ENCODE measurements at places on chromosomes 4 and X.

DNA sequence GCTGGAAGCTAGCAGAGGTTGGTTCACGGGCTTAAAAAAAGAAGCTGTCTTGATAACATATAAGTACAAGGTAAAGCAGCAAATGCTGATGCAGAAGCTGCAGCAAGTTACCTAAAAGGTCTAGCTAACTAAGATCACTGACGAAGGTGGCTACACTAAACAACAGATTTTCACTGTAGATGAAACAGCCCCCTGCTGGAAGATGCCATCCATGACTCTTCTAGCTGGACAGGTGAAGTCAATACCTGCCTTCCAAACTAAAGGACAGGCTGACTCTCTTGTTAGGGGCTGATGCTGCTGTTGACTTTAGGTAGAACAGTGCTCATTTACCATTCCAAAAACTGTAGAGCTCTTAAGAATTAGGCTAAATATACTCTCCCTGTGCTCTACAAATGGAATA is 99.5 kb downstream of the FBXW7 start:
- DNase-seq: no peak

GRCh38 chrX:49838374-49838773 is 9.3 kb downstream of the PAGE4 start:
- no peak for DNase-seq

DNA sequence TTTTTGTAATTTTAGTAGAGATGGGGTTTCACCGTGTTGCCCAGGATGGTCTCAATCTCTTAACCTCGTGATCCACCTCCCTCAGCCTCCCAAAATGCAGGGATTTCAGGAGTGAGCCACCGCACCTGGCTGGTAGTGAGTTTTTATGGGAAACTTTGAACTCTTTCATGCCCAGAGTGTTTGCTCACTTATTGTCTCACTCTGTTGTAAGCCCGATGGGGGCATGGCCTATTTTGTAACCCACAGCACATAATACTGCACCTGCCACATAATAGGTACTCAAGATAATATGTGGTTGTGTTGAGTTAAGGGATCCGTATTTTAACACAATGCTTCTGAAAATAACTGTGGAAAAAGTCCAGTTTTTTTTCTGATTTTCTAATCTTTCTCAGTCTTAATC is 109.6 kb upstream of the GIMD1 start:
- no peak for DNase-seq

GRCh38 chr4:185587427-185588161 is 52.3 kb upstream of the PDLIM3 start:
- peak; percentile 54 for DNase-seq

GRCh38 chrX:32026772-32027171 is 954.9 kb upstream of the FTHL17 start:
- DNase-seq: no peak

DNA sequence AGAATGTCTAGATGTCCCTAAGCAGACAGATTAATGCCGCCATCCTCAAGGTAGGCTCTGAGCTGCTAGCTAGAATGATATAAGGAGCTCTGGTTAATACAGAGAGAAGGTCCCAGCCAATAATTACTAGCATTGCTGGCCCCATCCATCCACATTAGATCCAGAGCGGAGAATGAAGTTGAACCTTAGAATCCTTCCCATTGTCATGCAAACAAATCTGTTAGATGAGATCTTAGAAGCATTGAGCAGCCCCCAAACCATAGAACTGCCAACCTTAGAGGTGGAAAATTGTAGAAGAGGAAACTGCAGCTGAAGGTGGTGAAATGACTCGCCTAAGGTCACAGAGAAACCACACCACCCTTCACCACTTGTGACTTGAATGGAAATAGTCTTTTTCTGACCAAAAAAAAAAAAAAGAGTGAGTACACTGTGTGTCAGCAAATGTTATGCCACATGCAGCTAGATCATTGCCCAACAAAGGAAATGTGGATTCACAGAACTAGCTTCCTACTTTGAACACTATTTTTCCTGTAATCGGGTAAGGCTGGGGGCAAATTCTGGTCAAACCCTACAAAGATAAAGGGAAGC is 162.1 kb downstream of the SMIM20 start:
- peak; percentile 41 for DNase-seq

DNA sequence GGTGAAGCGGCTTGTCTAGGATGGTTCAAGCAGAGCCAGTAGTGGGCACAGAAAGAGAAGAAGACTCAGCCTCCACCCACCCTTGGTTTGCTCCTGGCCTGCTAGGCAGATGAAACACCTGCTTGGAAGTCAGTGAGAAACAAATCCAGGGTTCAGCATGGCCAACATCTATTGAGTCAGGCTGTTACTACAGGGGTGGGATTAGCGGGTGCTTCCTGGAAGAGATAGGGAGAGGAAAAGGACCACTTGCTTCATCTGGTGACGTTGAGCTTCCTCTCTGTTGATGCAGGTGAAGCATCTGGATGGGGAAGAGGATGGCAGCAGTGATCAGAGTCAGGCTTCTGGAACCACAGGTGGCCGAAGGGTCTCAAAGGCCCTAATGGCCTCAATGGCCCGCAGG is 3.0 kb downstream of the MAGED2 start:
- no peak for DNase-seq

- no peak for DNase-seq
Observed at GRCh38 chrX:112766774-112767173, 73.9 kb downstream of the AMOT start.

- DNase-seq: no peak
Observed at GRCh38 chr4:114791976-114792375, 193.4 kb downstream of the UGT8 start.

DNA sequence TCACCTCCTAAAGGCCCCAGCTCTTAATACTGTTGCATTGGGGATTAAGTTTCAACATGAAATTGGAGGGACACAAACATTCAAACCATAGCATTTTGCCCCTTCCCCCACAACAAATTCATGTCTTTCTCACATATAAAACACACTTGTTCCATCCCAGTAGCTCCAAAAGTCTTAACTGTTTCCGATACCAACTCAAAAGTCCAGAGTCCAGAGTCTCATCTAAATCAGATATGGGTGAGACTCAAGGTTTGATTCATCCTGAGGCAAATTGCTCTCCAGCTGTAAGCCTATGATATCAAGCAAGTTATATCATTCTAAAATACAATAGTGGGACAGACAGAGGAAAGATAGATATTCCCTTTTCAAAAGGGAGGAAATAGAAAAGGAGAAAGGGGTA is 8.7 kb downstream of the SLC9B1 start:
- DNase-seq: no peak

GRCh38 chr4:153010146-153010545 is 74.0 kb downstream of the FHDC1 start:
- no peak for DNase-seq

- DNase-seq: no peak
Observed at GRCh38 chr4:156954587-156954986, 17.0 kb downstream of the PDGFC start.

GRCh38 chrX:132958091-132958703 is at the start of gene HS6ST2:
Gene HS6ST2, minus strand, starts transcription at chrX:132958629.
- no peak for DNase-seq

- DNase-seq: no peak
Observed at GRCh38 chr4:84420608-84421007, 78.5 kb downstream of the NKX6-1 start.

DNA sequence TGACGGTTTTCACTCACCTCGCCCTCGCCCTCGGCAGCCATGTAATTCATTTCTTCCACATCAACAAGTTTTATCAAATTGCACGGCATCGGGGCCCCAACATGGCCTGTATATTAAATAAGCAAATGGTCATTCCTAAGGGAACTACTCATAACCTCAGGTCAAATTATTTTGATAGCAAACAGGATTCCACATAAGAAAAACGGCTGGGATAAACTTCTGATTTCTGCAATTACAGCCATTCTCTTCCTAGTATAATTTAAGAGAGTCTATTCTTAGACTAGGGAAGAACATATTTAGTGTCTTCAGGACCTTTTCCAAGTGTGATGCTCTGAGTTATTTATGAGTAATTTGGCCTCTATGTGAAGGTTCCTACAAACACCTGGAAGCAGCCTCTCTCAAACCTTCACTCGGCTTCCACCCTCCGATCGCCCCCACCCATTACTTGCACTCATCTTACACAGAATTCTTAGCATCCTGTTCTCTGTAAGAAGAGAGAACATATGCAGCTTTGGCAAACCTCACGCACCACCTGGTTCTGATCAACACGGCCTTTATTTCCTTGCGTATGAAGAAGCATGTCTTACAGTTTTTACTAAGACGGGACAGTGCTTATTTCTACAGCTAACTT is 29.4 kb upstream of the CENPU start:
- DNase-seq: no peak

DNA sequence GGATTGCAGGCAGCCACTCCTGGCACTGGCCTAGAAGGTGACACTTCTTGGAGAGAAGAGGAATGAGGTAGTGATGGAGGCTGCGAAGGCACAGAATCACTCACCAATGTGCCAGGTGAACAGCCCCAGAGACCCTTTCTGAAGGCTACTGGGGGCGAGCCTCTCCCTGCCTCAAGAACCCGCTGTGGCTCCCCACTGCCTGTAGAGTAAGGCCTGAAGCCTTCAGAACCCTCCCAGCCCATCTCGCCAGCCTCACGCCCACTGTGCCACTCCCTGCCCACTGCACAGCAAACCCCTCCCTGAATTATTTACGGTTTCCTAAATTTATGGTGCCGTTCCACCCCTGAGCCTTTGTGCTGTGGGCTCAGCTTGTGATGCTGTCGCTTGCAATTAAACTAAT is 24.2 kb upstream of the SORCS2 start:
- DNase-seq: no peak

DNA sequence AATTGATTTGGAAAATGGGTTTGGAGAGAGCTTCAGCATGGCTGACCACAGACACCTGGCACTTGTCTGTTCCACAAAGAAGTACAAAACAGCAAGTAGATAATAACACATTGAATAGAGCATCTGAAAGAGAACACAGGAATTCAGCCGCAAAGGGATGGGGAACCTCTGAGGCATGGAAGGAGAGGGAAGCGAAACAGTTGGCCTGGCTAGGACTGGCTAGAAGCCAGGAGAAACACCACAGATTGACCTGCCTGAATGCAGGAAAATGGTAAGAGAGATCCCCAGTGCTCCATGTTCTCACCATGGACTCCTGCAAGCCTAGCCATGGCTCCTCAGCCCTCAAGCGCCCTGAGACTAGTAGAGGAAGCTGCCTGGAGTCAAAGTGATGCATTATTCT is 169.7 kb upstream of the SH3RF1 start:
- no peak for DNase-seq

DNA sequence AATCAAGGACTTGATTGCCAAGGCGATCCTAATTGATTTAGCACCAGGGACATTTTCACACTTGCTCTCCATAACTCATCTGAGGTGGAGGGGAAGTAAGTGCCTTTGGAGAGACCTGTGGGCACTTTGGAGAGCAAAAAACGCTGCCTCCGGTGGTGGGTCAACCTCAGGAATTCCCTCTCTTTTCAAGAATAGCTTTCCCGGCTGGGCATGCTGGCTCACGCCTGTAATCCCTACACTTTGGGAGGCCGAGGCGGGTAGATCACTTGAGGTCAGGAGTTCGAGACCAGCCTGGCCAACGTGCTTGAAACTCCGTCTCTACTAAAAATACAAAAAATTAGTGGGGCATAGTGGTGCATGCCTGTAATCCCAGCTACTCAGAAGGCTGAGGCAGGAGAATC is 49.2 kb downstream of the PRPS1 start:
- DNase-seq: no peak

DNA sequence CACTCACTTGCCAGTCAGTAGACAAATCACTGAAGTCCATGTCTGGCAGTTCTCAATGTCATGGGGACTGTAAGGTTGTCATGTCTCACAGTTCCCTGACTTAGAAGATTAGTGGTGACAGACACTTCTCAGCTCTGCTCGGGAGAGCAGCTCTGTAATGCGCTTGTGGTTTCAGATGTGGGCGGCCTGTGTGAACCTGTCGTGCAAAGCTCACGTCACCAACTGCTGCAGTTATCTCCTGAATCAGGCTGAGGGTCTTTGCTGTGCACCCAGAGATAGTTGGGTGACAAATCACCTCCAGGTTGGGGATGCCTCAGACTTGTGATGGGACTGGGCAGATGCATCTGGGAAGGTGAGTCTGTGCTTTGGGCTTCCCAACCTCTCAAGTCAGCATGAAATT is at the start of gene IL9R:
Gene IL9R (plus strand): TSS at position 261 of the 400 bp plus-strand sequence. CDS start 64 bp downstream, at position 325.
- peak; percentile 24 for DNase-seq

DNA sequence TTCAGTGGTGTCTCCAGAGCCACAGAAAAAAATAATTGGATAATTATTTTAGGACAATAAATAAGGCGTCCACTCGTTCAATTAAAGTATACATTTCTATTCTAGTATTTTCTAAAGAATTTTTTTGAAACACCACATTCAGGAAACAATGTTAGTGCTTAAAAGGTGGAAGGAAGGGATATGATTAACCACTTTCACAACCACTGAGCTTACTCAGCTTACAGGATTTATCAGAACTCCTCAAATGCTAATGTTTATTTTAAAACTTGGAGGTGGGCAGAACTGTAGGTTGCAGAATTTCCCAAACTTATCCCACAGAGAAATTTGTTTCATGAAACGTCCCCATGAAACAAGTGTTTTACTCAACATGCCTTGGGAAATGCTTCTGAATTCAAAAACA is 54.3 kb upstream of the MAGEB2 start:
- no peak for DNase-seq

DNA sequence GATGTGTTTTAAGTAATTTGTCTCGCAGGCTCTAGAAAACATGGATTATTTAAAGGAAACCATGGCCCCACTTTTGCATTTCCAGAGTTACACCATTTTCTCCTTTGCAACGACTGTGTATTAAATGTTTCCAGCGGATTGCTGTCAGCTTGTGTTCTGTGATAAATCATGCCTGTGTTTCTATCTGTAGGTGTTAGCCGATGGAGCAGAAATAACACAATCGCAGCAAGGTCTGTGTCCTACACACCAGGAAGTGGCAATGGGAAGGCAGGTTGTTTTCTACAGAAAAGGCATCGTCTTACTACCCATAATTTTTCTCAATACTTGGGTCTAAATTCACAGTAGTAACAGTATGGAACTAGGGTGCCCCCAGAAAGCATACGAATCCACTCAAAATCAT is 590.1 kb downstream of the NLGN4X start:
- no peak for DNase-seq

GRCh38 chr4:148737061-148737770 is 295.0 kb upstream of the NR3C2 start:
- no peak for DNase-seq

DNA sequence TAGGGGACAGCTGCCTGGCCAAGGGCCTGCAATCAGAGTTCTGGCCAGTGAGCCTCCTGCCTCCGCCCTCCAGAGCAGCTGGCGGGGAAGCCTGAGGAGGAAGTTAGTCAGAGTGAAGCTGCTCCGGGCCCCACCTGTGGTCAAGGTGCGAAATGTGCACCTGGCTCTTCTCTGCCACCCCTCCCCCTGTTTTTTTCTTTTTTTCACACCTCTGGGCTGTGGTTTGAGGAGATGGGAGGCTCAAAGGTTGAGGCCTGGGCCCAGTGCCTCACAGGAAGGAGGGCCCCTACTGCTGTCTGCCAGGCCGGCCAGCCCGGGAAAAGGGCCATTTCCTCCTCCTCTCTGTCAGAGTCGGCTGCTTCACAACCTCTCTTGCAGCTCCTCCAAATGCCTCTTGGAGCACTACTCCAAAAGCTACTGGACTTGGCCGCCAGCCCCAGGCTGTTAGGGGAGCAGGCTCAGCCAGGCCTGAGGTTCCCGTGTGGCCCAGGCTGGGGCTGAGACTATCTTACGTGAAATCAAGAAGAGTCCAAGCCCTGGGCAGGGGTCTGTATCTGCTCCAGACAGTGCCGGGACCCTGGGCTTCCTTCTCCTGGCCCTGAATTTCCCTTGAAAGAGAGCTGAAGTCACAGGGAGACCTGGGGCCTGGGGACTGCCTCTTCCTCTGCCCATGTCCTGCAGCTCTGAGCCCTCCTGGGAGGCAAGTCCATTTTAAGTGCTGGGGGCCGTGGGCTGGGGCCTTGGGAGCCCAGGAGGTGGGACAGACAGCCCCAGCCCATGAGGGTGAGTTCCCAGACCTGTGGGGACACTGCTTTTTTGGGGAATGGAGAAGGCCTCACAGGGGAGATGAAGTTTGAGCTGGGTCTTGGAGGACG is 4.5 kb upstream of the CXCR3 start:
- DNase-seq: peak; percentile 53

Measured in activated CD4-positive, alpha-beta T cell treated with anti-CD3 and anti-CD28 coated beads for 4 hours (primary cell).